ENCODE measurements at places on chromosomes 7 and 10. TPM values are rescaled to one million over a fixed set of nuclear protein-coding genes. Genes with fewer than 3 reads are reported as not detected.

AQP1 gene
- 0.23 TPM for total RNA-seq

SEMA3E gene
- total RNA-seq: not detected

SPDYE5 gene
- not detected for total RNA-seq

DGKB gene
- total RNA-seq: not detected

MRPL43 gene
- total RNA-seq: 57.1 TPM

UPK3BL2 gene
- total RNA-seq: 20.5 TPM

MAD1L1 gene
- total RNA-seq: 72.7 TPM

CARD11 gene
- total RNA-seq: 151 TPM

WNT8B gene
- total RNA-seq: 0.91 TPM

NPSR1 gene
- not detected for total RNA-seq

ASB4 gene
- not detected for total RNA-seq
